ENCODE measurements at places on chromosomes 3 and 15. TPM values are rescaled to one million over a fixed set of nuclear protein-coding genes. Genes with fewer than 3 reads are reported as not detected.

Gene GPR156
- total RNA-seq: 2.1 TPM

Gene CORO2B
- total RNA-seq: 3.4 TPM

Gene SRGAP3
- total RNA-seq: 11.4 TPM

- H3K4me3 ChIP-seq: no peak overlapping the region
- no peak for DNase-seq
- H3K27me3 ChIP-seq: no peaks in the 10 kb centered on the region
- H3K4me1 ChIP-seq: peaks cover 15% of the 10 kb centered on the region
Measured at GRCh38 chr3:53772562-53772961, 73.7 kb downstream of the CHDH start.

- H3K27me3 ChIP-seq: no peaks in the 10 kb centered on the region
- H3K4me3 ChIP-seq: no peak overlapping the region
- no peak for DNase-seq
- H3K27ac ChIP-seq: no peak overlapping the region
Measured at GRCh38 chr3:55127565-55127964, 199.7 kb upstream of the LRTM1 start.

GRCh38 chr15:86203462-86203861 is 123.8 kb downstream of the AGBL1 start:
- no peaks in the 10 kb centered on the region for H3K36me3 ChIP-seq
- no peak overlapping the region for H3K4me3 ChIP-seq
- no peaks in the 10 kb centered on the region for H3K4me1 ChIP-seq
- no peak overlapping the region for H3K27ac ChIP-seq
- DNase-seq: no peak

GRCh38 chr15:63531586-63531985 is 27.2 kb downstream of the USP3 start:
- H3K4me3 ChIP-seq: no peak overlapping the region
- no peaks in the 10 kb centered on the region for H3K27me3 ChIP-seq
- no peak overlapping the region for H3K27ac ChIP-seq
- H3K36me3 ChIP-seq: no peaks in the 10 kb centered on the region
- DNase-seq: no peak

Gene GOLGA6B
- total RNA-seq: not detected

DNA sequence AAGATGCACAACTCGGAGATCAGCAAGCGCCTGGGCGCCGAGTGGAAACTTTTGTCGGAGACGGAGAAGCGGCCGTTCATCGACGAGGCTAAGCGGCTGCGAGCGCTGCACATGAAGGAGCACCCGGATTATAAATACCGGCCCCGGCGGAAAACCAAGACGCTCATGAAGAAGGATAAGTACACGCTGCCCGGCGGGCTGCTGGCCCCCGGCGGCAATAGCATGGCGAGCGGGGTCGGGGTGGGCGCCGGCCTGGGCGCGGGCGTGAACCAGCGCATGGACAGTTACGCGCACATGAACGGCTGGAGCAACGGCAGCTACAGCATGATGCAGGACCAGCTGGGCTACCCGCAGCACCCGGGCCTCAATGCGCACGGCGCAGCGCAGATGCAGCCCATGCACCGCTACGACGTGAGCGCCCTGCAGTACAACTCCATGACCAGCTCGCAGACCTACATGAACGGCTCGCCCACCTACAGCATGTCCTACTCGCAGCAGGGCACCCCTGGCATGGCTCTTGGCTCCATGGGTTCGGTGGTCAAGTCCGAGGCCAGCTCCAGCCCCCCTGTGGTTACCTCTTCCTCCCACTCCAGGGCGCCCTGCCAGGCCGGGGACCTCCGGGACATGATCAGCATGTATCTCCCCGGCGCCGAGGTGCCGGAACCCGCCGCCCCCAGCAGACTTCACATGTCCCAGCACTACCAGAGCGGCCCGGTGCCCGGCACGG is 991 bp downstream of the SOX2 start:
- H3K4me3 ChIP-seq: peak overlapping the region; percentile 90
- DNase-seq: no peak
- H3K4me1 ChIP-seq: peaks cover 14% of the 10 kb centered on the region
- peaks cover 15% of the 10 kb centered on the region for H3K36me3 ChIP-seq
- peak overlapping the region; percentile 67 for H3K27ac ChIP-seq

DNA sequence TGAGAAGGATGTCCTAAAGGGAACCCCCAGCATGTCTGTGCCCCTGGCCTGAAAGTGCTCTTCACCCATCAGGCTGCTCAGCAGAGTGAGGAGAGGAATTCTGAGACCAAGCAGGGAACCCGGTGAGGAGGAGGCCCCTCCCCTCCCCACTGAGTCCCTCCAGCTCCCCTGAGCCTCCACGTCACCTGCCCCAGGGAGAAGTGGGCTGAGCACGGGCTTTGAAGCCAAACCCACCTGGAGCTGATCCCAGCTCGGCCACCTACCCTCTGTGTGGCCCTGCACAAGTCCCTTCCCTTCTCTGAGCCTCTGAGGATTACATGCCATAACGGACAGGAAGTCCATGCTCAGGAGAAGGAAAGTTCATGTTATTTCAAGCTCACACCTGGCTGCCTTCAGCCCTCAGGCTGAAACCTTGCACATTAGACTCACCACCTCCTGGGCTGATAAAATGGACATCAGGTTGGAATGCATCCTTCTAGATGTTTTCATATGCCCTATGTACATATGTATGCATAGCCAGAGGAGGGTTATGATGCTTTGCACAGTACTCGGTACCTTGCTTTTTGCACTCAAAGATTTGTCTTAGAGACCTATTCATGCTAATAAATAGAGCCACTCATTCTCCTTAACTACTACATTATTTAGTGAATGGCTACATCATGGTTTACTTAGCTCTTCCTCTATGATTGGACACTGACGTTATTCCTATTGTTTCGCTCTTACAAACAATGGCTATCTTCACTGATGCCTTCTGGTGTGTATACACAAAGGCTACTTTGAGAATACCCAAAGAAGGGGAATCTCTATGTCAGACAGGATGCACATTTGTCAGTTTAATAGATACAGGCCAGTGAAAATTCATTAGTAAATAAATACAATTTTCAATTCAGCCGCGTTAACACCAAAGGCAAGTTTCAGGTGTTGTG is 31.6 kb upstream of the GATA2 start:
- H3K27ac ChIP-seq: no peak overlapping the region
- H3K36me3 ChIP-seq: no peaks in the 10 kb centered on the region
- DNase-seq: no peak
- H3K27me3 ChIP-seq: no peaks in the 10 kb centered on the region

DNA sequence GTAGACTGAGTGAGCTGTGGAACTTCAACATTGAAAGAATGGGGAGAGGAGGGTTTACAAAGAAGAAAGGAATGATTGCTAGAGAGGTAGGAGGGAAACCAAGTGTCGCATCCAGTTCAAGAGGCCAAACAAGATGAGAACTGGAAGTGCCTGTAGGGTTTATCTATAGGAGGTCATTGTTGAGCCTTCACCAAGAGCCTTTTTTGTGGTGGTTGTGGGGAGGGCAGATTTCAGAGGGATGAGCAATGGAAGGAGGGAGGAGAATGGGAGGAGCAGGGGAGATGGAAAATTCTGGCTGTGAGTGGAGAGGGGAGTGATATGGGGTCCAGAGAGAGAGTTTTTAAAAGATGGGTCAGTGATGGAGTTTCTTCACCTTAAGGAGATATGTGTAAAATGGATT is 8.5 kb downstream of the PDIA5 start:
- H3K36me3 ChIP-seq: no peaks in the 10 kb centered on the region
- DNase-seq: no peak
- no peak overlapping the region for H3K4me3 ChIP-seq

- H3K36me3 ChIP-seq: peaks cover under 1% of the 10 kb centered on the region
- no peaks in the 10 kb centered on the region for H3K4me1 ChIP-seq
- peaks cover 8% of the 10 kb centered on the region for H3K27me3 ChIP-seq
- no peak within 1 kb of the TSS for H3K27ac ChIP-seq
- H3K4me3 ChIP-seq: no peak within 1 kb of the TSS
Measured at GRCh38 chr3:50190936-50191660, at the start of gene GNAT1. Gene GNAT1, plus strand, starts transcription at chr3:50191610. Its CDS starts 116 bp downstream, at chr3:50191726.

GRCh38 chr15:33623010-33623409 is 312.2 kb downstream of the RYR3 start:
- no peaks in the 10 kb centered on the region for H3K36me3 ChIP-seq
- DNase-seq: no peak
- no peaks in the 10 kb centered on the region for H3K4me1 ChIP-seq
- no peaks in the 10 kb centered on the region for H3K27me3 ChIP-seq

GRCh38 chr3:37813403-37813802 is 48.3 kb upstream of the CTDSPL start:
- no peak overlapping the region for H3K4me3 ChIP-seq
- H3K36me3 ChIP-seq: no peaks in the 10 kb centered on the region
- no peaks in the 10 kb centered on the region for H3K27me3 ChIP-seq
- no peak for DNase-seq

Gene STAC
- 18.1 TPM for total RNA-seq

Measured in H1 (cell line).